ENCODE measurements at places on chromosomes 3 and 15.

DNA sequence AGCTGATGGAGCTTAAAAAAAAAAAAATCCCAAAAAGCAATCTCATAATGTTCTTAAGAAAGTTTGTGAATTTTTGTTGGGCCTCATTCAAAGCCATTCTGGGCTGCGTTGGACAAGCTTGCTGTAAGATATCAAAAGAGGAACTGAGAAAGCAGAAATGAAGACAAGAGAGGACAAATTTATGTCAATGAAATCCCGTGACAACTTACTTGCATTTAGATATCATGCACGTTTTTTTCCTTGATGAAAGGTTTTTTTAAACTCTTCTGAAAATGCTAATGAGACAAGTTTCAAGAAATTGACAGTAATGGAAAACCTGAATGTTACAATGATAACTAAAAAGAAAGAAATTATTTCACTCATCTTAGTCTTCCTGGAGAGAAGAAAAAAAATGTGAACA is 662.9 kb downstream of the SQOR start:
- no peak for DNase-seq

DNA sequence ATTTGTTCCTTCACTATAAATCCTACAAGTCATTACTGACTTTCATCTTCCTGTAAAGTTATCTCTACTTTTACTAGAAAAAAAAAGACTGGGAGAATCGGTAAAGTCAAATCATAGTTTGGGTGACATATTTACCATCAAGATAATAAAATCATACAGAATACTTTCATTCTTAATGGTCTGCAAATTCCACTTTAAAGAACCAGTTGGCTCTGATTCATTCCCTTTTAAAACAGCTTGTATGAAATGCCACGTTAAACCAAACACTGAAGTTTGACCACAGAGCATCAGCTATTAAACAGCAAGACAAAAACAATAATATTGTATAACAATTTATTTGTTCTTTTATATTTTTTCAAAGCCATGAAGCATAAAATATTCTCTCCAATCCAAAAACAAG is 100.7 kb downstream of the FBN1 start:
- no peak for DNase-seq

GRCh38 chr3:14246414-14246813 is 67.8 kb downstream of the LSM3 start:
- no peak for DNase-seq

- DNase-seq = no peak
These were observed 163.2 kb upstream of the COL8A1 start for GRCh38 chr3:99475229-99475628.
